A673 (cell line): ENCODE measurements at places on chromosomes 4 and X. TPM values are rescaled to one million over a fixed set of nuclear protein-coding genes. Genes with fewer than 3 reads are reported as not detected.

The DCHS2 gene
- total RNA-seq = 0.33 and 0.58 TPM in 2 replicates

The MAP7D2 gene
- total RNA-seq = 0.83 and 1.2 TPM in 2 replicates

The JAKMIP1 gene
- total RNA-seq = not detected in 2 replicates

The KLB gene
- not detected in 2 replicates for total RNA-seq

DNA sequence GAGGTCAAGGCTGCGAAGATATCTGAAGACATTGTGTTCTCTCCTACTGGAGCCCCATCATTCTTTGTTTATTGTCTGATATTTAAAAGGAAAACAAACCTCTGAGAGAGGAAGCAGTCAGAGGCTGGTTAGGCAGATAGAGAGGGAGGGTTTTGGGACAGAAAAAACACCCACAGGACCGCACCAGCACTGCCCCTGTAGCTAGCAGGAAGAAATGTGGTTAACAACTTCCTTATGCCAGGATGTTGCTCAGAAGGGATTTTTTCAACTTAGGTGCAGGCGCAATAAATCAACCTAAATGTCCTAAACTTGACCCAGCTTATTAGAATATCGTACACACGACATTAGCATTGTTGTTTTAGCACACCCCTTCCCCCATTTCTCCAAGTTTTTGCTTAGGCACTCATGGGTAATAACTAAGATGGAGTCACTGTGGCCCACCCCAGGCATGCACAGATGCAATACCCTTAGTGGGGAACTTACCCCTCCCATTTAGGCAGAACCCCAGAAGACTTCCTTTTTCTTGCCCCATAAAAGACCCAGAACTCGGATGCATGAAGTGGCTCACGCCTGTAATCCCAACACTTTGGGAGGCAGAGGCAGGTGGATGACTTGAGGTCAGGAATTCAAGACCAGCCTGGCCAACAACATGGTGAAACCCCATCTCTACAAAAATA is 2.8 kb upstream of the ZNF718 start:
- no peak for DNase-seq

DNA sequence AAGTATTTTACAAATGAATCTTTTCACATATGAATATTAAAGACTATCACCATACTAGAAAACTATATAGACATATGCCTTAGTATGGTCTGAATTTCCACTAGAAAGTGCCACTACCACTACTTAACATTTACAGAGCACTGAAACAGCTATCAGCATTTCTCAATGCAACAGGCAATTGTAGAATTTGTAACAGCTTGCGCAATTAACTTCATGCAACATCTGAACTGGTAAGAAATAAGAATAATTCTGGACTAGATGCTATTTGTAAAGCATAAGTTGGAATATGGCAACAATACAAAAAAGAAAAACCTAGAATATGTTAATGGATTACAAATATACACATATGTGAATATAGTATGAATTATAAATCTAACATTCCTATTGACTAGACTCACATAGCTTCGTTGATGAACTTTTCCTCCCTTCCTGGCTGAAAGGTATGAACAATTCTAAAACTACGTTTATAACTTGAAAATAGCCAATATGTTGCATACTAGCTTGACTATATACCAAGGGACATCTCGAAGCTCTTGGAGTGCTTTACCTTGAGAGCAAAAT is 82.0 kb downstream of the ATP8A1 start:
- no peak for DNase-seq

DNA sequence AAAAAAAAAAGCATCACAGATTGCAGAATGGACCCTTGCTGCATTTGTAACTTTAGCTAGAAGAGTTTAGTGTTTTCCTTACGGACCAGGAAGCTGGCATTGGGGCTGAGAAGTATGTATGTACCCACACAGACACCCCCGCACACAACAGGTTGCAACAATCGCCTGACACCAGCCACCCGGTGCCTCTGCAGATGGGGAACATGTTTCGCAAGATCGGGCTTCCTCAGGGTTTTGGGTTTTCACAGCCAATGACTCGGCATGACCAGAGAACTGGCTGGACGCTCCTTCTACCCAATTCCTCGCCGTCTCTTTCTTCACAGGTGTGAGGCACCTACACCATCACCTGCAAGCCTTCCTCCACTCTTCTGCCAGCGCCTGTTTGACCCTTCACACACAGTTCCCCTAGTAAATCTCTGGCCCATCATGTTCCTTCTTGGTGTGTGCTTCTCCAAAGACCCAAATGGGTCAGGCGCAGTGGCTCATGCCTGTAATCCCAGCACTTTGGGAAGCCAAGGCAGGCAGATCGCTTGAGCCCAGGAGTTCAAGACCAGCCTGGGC is 70.4 kb downstream of the DHRSX start:
- DNase-seq = no peak

DNA sequence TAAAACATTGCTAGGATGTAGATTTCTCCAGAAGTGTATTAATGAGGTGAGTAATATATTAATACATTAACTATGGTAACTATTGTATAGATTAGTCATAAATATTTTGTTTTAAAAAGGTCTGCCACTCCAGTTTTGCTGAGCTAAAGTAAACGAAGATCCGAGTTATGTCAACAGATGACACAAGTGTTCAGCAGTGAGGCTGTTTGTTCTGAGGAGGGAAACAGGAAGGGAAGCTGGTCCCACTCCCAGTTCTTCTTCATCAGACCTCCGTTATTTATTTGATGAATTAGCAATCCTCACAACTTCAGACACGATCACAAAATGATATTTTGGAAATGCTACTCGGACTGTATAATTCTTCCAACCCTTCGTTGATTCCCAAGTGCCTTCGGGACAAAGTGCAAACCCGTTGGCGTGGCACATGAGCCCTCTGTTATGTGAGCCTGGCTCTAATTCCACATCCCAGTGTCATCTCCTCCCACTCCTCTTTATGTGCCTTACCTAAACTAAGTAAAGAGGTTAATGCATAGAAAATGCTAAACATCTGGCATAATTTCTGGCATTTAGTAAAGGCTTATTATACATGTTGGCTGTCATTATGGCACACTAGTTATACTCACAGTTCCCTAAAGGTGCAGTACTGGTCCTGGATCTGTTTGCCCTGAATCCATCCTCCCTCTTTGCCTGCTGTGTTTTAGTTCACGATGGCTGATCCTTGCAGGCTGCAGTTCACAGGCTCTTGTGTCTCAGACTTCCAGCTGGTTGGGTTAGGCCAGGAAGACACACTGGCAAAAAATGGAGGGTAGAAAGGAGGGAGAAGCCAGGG is 190.6 kb upstream of the LNX1 start:
- DNase-seq = no peak

DNA sequence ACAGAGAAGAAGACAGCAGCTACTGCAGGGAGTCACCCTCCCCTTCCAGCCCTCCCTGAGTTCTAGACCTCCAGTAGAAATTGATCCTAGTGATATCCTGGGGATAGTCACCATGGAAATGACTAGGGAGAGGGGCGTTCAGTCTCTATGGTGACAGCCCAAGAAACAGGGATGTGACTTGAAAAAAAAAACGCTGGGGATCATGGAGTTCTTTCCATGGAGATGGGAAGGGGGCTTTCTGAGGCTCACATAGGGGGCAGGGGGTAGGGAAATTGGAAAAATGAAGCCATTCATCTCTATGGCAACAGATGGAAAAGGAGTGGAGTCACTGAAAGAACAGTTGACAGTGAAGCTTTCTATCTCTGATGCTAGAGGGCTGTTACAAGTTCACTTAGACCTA is 28.0 kb upstream of the IGBP1 start:
- DNase-seq = no peak
